ENCODE measurements at places on chromosomes 3 and 15.

GRCh38 chr15:100032358-100033085 lies 299.3 kb upstream of the LYSMD4 start:
- DNase-seq: no peak

DNA sequence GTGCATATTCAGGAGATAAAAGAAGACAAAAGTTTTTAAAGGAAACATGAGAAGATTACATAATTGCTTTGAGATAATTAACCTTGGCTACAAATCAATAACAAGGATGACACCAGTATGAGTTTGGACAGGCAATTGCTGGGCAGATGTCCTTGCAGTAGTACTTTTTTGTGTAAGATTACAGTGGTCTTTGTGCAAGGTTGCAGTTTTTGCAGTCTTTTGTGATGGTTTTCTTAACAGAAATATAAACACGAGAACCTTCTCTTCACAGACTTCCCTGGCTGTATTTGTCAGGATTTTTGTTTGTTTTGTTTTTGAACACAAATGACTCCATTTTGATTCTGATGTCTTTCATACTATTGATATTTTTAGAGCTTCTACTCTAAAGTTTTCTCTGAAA lies 128.3 kb upstream of the ALCAM start:
- no peak for DNase-seq

DNA sequence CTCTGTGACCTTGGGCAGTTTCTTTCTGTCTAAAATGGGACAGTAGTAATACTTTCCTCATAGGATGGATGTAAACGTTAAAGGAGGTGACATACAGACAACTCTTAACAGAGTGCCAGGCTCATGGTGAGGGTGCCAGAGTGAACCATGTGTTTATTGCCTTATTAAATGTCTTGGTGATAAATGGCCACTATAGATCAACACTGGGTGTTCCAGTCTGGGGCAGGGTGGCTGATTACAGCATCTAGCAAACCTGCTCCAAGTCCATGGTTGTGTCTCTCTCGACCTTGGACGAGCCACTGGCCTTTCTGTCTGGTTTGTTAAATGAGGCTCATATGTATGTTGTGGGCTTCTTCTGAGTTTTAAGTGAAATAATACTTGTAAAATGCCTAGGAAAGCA lies 75.1 kb downstream of the TRAK1 start:
- no peak for DNase-seq

DNA sequence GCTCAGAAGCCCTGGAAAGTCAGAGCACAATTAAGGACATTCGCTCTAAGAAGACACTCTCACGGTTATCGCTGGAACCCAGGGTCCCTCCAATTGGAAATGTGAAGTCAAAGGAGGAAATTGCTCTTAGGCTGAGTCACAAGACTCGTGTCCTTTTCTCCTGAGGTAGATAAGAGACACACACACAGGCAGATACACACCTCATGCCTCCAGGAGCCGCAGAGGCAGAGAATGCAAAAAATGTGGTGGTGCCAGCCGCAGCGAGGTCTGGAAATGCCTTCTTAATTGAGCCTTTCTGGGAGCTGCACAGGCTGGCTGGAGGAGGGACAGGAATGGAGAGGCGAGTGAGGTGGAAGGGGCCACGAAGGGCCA lies 189.3 kb downstream of the OPA1 start:
- DNase-seq: no peak

GRCh38 chr3:60877188-60877587 lies 374.1 kb downstream of the FHIT start:
- DNase-seq: no peak

DNA sequence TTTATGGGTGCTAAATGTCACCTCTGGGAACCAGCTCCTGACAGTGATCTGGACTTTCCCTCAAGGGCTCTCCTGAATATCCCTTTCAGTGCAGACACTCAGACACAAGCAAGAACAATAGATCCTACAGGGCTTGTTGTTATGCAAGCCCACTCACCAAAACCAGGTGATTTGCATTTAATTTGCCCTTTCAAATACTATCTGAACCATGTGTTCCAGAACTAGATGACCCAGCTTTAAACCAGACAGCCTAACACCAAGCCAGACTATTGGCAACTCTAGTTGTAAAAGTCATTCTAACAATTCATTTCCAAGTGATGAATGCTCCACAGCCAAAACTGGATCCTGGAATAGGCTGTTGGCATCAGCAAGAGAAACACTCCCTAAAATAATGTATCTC lies 5.6 kb upstream of the ATP8B4 start:
- no peak for DNase-seq

- DNase-seq: no peak
Observed at GRCh38 chr3:105417525-105418289, 51.0 kb downstream of the ALCAM start.

GRCh38 chr3:155233213-155233612 lies 60.3 kb downstream of the STRIT1 start:
- DNase-seq: no peak

- no peak for DNase-seq
Observed at GRCh38 chr15:22963641-22964040, 16.5 kb downstream of the CYFIP1 start.

DNA sequence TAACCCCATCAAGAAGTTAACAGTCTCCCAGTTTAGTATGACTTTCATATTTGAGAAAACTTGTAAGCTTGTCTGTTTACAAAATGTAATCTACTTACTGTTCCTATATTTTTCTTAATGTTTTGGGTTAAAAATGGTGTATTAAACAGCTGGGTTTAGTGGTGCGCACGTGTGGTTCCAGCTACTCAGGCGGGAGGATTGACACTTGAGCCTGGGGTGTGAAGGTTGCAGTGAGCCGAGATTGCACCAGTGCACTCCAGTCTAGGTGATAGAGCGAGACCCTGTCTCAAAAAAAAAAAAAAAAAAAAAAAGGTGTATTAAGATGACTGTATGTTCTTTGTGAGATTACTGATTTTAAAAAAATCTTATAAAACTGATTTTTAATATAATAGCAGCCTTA lies 69.3 kb downstream of the BBX start:
- DNase-seq: no peak

DNA sequence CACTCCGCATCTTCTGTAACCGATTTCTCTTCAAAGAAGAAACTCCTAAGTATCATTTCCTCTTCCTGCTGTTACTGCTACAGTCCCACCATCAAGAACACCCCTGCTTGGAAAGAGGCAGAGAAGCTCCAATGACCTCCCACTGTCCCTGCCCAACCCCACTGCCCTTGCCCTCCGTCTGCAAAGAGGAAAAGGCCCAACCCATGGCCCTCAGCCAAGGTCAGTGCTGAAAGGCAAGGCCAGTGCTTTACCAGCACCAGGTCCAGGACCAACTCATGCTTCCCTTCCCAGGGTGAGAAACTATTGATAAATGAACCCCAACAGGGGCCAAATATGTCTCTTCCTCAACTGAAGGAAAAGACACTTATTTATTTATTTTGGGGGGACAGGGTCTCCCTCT lies 22.5 kb downstream of the FAM240A start:
- no peak for DNase-seq

- DNase-seq: no peak
Observed at GRCh38 chr3:133568294-133569014, 5.0 kb upstream of the CDV3 start.

DNA sequence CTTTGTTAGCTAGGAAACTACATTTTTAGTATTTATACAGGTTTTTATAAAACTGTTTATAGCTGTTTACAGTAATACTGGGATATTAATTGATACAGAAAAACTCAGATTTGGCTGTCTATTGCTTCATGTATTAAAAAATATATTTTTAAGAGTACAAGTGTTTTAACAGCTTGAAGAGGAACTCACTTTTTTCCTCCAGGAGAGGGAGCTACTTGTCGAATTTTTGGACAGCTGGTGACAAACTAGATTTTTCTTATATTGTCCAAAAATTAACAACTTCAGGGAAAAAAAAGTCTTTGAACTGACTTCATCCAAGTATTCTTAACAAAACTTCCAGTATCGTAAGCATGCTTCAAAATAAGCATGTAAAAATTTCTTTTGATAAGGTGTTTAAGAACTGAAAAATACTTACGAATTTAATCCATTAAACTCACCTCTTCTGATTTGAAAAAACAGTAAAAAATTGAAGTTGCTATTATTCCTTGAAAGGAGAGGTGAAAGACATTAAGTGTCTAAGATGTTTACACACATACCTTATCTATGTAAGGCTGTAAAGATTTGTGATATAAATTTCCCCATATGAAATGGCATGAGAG lies 4.0 kb downstream of the DIPK2A start:
- DNase-seq: no peak

GRCh38 chr3:159522276-159522675 lies 466.4 kb upstream of the IL12A start:
- DNase-seq: no peak

- DNase-seq: peak; percentile 5
Observed at GRCh38 chr3:183073839-183074238, 25.5 kb downstream of the MCCC1 start.

DNA sequence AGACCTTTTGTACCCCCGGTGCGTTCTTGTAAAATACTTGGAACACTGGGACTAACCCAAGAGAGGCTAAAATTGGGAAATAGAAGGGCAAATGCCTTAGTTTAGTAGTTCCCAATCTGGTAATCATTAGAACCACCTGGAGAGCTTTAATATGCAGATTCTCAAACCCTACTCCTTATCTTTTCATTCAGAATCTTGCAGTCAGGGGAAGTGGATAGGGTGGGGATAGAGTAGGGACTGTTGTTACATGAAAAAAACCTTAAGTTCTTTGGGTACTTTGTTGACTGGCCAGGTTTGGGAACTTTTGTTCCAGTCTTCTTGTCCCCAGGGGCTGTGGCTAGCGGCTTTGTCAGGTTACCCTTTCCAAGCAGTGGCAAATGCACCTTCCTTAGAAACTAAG lies 15.9 kb downstream of the MAPKBP1 start:
- DNase-seq: no peak

DNA sequence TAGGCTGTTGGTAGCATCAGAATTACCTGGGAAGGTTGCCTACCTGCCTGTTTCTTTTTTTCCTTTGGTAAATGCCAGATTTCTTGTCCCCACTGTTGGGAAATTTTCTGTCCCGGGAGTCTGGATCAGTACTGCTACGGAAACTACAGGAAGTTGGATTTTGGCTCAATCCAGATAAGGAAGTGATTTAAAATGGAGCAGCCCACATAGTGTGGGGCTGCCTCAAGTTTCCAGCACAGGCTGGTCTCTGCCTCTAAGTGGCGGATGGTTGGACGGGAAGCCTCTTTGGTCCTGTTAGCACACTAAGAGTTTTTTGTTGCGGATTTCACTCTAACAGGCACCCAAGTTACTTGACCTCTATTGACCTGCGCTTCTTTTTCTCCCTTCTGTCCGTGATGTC lies 54.7 kb downstream of the EEFSEC start:
- no peak for DNase-seq

DNA sequence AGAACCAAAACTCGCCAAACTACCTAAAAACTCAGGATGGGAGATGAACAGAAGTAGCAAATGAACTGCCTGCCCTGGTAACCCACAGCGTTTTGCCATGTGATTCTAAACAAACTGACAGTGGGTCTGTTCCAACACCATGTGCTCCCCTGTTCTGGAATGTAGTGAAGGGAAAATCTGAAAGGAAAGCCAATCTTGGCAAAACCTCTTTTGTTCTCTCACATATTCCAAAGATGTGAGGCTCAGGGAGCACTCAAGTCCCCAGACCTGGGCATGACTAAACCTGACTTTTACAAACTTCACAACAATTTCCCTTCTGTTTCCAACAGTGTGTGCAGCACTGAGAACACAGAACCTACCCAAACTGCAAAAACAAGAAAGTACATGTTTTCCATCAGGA lies 116.1 kb downstream of the IMPG2 start:
- no peak for DNase-seq

GRCh38 chr3:44762690-44763089 lies 1.1 kb downstream of the KIF15 start:
- no peak for DNase-seq

Measured in CD4-positive, alpha-beta T cell (primary cell).